ENCODE measurements at places on chromosomes 1 and 21.

DNA sequence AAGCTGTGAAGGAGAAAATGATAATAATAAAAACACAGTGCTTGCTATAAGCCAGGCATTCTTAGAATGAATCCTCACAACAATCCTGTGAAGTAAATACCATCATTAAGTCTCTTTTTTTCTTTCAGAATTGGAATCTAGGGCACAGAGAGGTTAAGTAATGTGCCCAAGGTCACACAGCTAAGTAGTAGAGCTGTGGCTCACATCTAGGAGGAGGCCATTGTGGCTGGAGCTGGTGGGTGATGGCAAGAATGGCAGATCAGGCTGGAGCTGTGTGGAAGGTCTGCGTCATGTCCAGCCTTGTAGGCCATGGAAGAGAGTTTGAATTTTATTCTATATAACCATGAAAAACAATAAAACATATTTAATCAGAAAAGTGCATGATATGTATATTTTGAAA, 38.2 kb upstream of the TSPAN2 start:
- no peak for DNase-seq

- no peak for DNase-seq
Observed at GRCh38 chr1:231032963-231033362, 7.1 kb downstream of the FAM89A start.

DNA sequence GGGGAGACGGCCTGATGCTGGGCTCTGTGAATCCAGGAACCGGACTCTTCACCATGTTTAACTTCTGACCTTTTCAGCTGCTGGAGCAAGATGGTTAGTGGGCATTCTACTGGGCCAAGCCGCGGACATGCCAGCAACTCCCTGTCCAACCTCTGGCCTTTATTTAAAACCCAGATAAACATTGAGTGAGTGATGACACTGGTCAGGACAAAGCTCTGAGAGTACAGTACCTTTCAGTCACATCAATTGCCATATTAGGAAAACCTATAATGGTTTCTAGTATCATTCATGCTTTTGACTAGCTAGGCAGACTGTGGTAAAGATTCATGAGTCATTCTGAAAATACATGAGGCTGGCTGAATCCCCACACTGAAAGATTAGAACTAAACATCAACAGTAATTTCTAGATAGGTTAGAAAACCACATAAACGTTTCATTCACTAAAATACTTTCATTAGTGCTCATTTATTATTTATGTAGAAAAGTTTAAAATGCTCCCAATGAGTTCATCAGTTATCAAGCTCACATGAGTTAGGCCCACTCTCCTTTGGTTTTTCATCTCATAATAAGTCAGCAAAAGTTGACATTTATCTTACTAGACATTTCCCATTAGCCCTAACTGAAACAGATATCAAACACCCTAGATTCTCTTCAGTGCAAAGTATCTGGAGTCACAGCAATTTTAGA, 7.1 kb upstream of the ACTA1 start:
- no peak for DNase-seq

- DNase-seq, result no peak
Observed at GRCh38 chr1:63155437-63155836, 166.9 kb upstream of the FOXD3 start.

GRCh38 chr1:87956750-87957149, 628.1 kb downstream of the LMO4 start:
- DNase-seq, result no peak

- DNase-seq, result no peak
Observed at GRCh38 chr1:153880024-153880423, 42.7 kb downstream of the GATAD2B start.

- DNase-seq, result no peak
Observed at GRCh38 chr1:65894738-65895605, 102.3 kb downstream of the PDE4B start.

DNA sequence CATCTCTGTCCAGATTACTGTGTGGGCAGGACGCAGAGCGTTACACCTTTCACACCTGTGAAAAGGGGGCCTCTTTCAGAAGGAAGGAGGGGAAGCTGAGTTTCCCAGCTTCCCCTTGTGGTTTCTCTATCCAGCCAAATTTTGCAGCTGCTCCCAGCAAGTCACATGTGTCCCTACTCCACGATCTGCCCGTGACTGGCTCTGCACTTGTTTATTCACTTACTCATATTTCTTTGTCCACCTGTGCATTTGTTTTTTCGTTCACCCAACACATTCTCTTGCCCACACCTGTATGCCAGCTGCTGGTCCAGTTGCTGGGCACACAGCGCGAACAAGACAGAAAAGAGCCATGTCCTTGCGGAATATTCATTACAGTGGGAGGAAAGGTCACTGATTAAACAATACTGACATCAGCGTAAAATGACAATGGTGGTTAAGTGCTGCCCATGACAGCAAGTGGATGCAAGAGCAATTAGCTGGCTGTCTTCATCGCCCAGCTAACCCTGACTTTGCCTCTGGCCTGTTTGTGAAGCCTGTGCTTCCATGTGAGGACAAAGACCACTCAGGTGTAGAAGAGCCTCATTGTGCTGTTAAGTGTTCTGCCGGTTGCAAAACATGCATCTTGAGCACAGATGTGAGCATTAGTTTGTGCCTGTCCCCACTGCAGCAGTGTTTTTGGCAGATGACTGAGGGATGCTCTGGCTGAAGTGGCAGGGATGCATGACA, 28.6 kb upstream of the NEK2 start:
- no peak for DNase-seq

DNA sequence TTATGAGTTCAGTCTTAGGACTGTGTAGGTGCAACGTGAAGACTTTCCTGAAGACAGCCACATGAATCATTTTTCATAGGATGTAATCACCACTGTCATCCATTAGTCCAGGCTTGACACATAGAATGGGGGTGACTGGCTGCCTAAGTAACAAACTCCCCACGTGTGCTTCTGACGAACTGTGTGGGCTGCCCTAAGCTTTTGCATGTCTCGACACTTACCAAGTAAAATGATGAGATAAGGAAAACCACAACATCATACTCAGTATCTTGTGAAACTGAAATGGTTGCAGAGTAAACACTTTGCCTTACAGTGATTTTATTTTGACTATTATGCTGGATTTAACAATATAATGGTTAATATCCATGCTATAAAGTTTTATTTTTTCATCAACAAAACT, 19.5 kb downstream of the ERG start:
- no peak for DNase-seq

DNA sequence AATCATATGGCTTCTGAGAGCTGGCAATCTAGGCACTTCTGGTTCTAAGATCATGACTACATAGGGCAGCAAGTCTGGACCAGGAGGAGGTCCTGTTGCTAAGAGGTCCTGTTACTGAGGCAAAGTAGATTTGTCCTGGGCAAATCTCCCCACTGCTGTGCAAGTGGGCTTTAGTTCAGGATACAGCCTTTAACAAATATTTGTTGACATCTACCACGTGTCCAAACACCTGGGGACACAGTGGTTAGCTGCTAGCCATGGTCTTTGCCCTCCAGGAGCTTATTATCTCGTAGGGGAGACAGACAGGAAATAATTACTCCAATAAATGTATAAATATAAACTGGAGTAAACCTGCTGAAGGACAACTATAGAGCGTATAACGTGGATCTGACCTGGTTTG, 3.2 kb downstream of the CGN start:
- DNase-seq, result no peak

DNA sequence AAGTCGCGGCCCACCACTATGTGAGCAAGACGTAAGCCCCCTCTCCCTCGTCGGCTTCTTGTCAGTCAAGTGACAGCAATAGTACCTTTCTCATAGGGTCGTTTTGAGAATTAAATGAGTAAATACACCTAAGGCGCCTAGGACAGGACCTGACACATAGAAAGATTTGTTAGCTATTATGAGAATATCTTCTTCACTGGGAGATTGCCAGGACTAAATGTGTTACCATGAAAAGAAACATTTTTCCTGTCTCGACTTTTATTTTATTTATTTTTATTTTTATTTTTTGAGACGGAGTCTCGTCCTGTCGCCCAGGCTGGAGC, 798 bp downstream of the PMF1 start:
- no peak for DNase-seq

DNA sequence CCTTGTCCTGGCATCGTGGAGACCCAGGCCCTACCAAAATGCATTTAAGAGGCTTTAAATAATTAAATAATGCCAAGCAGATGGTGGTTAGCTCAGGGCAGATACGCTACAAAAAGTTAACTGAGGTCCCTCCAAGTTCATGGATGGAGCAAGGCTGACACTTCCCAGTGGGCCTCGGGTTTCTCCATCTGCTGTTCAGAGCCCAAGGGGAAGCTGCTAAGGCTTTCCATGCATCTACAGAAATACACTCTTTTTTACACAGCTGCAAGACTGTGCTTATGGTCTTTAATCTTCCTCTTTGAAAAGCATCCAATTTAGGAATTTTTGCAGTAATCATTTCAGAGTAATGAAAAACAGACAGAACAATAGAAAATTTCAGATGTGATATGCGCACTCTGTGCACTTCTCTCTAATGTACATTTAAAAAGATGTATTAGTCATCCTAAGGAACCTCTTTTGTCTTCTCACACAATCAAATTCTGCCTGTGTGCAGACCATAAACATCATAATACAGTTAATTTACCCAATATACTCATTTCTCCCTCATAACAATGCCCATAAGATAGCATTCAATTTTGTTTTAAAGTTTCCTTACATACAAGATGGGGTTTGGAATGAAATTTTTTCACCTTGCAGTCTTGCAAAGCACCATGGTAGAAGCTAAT, 173.2 kb upstream of the ATP1B1 start:
- no peak for DNase-seq

DNA sequence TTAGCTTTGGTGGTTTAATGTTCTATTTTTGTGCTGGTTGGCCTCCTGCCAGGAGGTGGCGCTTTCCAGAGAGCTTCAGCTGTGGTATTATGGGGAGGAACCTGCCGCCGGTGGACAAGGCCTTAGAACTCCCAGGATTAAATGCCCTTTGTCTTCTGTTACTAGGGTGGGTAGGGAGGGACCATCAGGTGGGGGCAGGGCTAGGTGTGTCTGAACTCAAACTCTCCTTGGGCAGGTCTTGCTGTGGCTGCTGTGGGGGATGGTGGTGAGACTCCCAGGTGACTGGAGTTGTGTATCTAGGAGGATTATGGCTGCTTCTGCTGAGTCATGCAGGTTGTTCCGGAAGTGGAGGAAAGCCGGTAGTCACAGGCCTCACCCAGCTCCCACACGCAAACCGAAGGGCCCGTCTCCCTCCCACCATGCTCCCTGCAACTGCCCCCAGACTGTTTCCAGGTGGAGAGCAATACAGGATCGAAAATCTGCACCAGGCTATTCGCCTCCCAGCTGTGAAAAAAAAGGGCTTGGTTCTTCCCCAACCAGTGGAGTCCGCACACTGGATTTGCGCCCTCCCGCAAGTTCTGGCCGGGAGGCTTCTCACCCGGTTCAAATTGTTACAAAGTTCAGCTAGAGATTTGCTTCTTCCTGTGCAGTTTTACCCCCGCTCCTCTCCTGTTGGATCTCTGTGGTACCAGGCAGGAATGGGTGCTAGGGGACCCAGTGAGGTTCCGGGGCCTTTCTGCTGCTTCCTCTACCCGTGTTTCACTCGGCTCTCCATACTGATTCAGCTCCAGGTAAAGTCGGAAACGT, 220.5 kb downstream of the CENPF start:
- DNase-seq, result no peak

GRCh38 chr1:114695430-114696058, at the start of gene AMPD1:
Gene AMPD1 (minus strand): TSS chr1:114695546. CDS start chr1:114695471, 75 bp downstream.
- no peak for DNase-seq

GRCh38 chr1:75811211-75811981, 14.7 kb downstream of the MSH4 start:
- DNase-seq, result no peak

DNA sequence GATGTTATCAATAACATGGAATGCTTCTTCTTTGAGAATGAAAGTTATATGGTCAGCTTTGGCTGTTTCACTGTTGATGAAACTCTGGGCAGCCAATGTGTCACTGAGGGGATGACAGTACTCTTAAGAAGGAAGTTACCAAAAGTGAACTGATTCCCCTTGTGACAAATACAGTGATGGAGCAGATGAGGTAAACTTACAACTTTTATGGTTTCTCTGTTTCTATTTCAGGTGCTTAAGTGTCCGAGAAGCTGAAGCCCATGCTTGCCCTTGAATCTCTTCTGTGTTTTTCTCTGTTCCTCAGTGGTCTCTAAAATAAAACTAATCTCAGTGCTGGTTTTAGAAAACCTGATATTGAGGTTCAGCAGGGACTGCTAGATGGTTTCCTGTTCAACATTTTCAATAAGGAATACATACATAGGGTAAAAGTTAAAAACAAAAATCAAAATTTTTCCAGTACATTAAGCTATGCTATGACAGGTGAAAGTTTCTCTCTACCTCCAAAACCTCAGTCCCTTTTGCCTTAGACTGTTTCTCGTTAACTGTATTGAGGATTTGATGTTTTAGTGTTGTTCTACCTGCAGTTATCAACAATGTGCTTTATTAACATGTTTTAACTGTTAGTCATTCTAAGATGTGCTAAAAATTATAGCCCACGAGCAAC, 454.4 kb upstream of the ADGRL4 start:
- no peak for DNase-seq

DNA sequence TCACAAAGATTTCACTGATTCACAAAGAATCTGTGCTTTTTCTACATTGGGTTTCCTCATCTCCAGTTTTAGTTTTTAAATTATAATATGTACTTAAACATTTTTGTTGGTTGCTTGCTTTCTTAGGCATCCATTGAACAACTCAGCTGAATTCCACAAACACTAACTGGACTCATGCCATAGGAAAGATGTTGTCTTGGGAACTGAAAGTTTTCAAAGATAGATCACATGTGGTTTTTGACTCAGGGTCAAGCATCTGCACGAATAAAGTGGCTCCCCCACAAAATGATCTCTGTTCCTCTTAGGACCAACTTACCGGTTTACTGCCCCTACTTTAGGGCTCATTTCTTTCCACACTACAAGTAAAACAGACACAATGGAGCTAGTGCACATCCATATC, 3.1 kb upstream of the KRTAP21-1 start:
- DNase-seq, result no peak

DNA sequence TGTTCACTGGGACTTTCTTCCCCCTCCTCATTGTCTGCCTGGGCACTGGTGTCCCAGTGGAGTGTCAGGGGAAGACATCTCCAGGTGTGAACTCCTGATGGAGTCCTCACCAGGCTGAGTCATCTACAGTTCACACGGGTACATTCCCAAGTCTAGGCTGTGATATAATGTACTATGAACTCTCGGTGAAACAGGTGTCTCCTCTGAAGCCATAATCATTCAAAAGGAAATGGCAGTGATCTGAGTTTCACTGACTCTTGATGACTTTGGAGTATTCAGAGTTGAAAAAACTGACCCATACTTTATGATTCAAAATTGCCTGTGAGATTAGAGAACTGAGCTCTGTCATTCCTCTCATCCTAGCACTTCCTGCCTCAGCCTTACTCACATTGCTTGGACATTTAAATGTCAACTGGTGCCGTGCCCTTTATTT, 9.1 kb downstream of the LAMC2 start:
- no peak for DNase-seq

- DNase-seq, result no peak
Observed at GRCh38 chr21:40640266-40640789, 206.6 kb downstream of the DSCAM start.

GRCh38 chr1:15640667-15641066, 23.4 kb downstream of the DDI2 start:
- no peak for DNase-seq

GRCh38 chr1:94025383-94026340, 95.3 kb downstream of the ABCA4 start:
- DNase-seq, result no peak

Measured in left forelimb (tissue), 1 donor.